ENCODE measurements at places on chromosomes 1 and 21. TPM values are rescaled to one million over a fixed set of nuclear protein-coding genes. Genes with fewer than 3 reads are reported as not detected.

The BLACAT1 gene
- not detected for total RNA-seq

The ZNF683 gene
- not detected for total RNA-seq

The PFDN2 gene
- total RNA-seq: 109 TPM

The MOB3C gene
- total RNA-seq: 4.4 TPM

The LHX4 gene
- 0.45 TPM for total RNA-seq

The CD101 gene
- total RNA-seq: 0.39 TPM

The TRIM67 gene
- total RNA-seq: 0.30 TPM

Data from A549 treated with Hydrocortisone at 1 μM for 4 hours (cell line).